ENCODE measurements at places on chromosomes 4 and X.
A peak's percentile ranks its signal among the peaks of the same experiment; 100 is the strongest.

DNA sequence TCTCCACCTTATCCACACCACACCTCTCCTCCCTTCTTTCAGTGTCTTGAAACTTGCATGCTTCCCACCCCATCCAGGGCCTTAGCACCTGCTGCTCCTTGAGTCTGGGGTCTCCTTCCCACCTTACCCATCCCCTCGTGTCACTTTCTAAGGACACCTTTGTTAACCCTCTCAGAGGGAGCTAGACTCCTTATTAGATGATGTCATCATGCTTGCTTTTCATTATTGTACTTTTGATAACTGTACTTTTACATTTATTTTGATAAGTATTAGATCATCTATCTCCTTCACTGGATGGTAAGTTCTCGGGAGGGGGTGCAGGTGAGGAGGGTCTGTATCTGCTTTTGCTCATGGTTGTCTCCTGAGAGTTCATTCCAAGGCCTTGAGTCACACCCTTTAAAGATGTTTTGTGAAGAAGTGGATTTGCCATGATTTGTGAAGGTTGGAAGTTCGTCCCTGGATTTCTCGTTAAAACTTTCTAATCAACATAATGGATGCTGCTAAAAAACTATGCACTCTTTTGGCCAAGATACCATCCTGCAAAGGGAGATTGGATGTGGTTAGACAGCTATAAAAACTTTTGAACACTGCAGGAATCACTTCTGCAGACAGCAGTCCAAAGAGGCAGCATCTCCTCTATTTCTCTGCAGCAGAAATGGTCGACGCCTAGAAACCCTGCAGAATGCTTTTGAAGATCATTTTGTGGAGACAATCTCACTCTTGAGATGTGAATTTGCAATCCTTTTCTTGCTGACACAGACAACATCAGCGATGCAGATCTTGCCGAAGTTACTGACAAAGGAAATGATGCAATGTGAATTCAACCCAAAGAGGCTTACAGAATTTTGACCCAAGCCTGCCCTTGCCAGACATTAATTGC is 69.6 kb downstream of the ENPP6 start:
- DNase-seq = peak; percentile 61

GRCh38 chrX:130340271-130340670 is 552 bp downstream of the SLC25A14 start:
- DNase-seq = no peak

- DNase-seq = no peak
Observed at GRCh38 chrX:63664083-63664482, 120.9 kb downstream of the ARHGEF9 start.

DNA sequence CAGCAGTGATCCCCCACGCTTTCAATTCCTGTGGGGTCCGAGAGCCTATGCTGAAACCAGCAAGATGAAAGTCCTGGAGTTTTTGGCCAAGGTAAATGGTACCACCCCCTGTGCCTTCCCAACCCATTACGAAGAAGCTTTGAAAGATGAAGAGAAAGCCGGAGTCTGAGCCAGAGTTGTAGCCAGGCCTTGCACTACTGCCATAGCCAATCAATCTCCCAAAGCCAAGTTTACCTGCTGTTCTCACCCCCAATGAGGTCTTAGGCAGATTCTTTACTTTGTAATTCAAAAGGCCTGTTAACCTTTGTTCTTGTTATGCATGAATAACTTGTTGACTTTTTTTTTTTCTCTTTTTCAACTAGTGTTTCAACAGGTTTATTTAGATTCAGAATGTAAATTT is 4.0 kb downstream of the MAGEB2 start:
- no peak for DNase-seq

- peak; percentile 50 for DNase-seq
Observed at GRCh38 chr4:173192375-173193162, 24.0 kb downstream of the GALNT7 start.

DNA sequence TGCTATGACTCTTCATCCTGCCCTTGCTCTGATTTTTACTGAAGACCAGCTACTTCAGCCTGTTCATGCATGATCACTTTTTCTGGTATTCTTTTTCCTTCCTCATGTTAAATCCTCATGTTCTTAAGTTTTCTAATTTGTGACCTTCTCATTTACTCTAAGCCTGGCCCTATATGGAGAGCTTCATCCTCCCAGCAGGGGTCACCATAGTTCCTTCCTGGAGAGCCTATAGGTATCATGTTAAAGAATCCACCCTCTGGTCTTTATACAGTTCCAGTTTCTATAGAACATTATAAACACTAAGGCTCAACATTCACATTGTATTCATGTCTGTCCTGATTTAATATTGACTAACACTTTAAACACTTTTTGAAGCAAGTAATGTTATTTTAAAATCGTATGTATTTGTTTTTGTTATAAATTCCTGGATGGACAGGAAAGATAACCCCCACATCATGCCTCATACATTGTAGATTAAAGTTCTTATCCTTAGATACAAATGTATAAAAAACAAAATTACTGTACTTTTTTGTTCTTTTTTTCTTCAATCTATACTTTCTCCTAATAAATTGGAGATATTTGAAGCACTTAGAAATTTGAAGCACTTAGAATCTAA is 53.8 kb upstream of the OTUD4 start:
- DNase-seq = peak; percentile 85

DNA sequence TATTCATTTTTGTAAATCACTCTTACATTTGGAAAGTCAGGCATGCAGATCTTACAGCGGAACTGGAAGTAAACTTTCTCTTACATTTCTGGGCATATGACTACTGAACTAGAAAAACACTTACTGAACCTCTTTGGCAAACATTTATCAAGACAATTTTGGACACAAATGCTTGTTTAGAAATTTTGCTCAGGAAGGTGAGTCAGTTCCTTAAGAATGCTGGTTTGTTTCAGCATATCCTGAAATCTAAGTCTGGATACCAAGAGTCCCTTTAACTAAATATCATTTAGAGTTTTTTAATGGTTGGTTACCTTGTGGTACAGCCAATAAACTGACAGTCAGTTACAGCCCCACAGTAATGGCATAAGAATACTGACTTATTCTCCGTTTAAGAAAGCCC is 15.0 kb downstream of the SHISA3 start:
- no peak for DNase-seq

DNA sequence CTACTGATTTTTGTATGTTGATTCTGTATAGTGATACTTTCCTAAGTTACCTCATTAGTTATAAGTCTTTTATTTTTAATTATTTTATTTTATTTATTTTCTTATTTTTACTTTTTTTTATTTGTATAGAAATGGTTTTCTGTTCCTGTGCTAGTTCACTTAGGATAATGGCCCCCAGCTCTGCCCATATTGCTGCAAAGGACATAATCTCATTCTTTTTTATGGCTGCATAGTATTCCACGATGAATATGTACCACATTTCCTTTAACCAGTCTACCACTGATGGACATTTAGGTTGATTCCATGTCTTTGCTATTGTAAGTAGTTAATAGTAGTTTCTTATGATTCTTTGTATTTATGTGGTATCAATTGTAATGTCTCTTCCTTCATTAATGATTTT is 31.5 kb upstream of the GK2 start:
- no peak for DNase-seq

DNA sequence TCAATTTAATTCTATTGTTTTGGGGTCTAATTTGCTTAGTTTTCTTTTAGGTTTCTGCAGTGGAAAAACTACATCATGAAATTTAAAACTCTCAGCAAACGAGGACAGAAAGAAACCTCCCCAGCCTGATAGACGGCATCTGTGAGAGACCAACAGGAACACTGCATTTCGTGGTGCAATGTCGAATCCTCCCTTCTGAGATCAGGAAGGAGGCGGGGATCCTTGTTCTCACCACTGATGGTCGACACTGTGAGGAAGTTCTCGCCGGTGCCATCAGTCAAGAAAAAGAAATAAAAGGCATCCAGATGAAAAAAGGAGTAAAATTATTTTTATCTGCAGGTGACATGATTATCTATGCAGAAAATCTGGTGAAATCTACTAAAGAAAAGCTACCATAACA is 16.5 kb downstream of the GAK start:
- peak; percentile 68 for DNase-seq

DNA sequence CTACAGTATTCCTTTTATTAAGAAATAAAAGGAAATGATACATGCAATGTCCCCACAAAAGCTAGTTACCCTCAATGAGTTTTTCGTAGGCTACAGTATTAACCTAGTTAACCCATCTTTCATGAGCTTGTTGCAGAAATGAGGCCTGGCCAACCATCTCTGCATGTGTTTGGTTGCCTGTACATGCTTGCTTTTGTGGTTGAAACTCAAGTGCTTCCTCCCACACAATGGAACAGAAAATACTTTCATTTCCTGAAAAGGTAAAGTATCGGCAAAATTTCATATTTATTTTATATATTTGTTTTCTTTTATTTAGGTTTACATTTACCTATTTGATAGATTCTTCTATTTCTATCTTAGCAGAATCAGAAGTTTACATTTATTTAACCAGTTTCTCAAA is 214.6 kb upstream of the FAM241A start:
- no peak for DNase-seq

GRCh38 chr4:76434901-76435527 is at the start of gene SHROOM3:
Gene SHROOM3 (plus strand): TSS chr4:76435229. CDS start chr4:76436053, 824 bp downstream.
- no peak for DNase-seq

GRCh38 chr4:124902001-124902515 is 189.5 kb upstream of the ANKRD50 start:
- no peak for DNase-seq

DNA sequence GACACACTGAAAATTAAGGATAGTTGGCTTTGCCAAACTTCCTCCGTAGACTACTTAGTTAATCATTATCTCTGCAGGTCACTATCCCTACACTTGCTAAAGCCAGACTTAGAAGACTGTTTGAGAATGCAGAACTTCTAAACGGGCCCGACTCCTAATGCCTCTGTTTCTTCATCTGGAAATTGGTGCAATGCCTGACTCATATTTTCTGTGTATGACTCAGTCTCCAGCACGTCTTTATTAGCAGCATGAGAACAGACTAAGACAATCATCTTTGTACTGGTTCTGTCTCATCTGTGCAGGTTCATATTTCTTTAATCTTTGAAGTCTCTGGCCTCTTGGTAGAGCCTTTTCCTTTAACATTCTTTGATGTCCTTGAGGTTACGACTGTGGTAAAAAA is 411.9 kb upstream of the ACTRT1 start:
- DNase-seq = no peak

GRCh38 chr4:172793565-172794306 is 374.9 kb upstream of the GALNT7 start:
- no peak for DNase-seq

GRCh38 chr4:42747971-42748370 is 91.1 kb upstream of the ATP8A1 start:
- DNase-seq = no peak

DNA sequence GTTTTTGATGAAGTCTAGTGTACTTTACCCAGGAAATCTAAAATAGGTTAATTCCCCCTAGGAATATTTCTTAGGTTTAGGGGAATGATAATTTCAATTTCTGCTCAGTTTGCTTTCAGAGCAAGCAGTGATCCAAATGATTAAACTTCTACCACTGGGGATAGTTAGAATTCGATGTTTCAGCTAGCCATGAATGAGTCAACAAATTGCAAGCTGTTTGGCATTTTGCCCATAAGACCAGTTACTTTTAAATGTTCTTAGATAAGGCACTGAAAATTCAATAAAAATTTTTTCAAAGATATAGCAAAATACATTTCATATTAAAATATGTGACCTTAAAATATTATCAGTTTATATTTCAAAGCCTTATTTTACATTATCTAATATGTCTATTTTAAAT is 993.6 kb downstream of the ARAP2 start:
- DNase-seq = no peak

GRCh38 chr4:3786196-3786869 is 20.1 kb downstream of the ADRA2C start:
- DNase-seq = no peak

DNA sequence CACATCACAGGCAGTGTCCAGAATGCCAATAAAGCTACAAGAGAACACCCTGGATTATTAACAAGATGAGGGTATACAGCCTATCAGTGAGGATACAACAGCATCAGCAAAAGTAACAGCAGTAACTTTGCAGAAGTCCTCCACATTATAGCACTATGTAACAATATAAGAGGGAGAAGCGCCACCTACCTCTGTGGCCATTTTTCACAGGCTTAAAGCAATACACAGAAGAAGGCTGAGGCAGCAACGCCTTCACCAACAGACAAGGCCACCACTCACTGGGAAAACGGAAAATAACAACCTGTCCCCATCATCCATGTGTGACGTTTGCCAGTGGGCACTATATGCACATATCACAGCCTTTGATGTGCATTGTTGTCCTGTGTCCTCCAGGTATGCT is 12.5 kb downstream of the RTL8B start:
- DNase-seq = no peak

DNA sequence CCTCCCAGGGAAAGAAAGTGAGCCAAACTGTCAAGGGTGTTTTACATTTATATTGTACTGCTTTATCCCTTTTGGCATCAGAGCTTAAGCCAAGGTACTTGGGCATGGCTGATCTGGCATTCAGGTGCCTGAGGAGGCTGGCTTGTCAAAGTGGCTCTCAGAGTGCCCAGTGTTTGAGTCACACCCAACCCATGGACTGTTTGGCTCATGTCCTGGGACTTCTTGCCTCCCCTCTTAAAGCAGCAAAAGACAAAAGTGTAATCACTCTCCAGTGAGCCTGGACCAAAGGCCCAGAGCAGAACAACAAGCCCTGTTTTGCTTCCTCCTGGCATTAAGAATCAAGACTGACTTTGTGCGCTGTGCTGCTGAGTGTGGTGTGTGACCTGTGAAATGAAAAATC is 311.7 kb upstream of the TAPT1 start:
- DNase-seq = no peak

GRCh38 chrX:70496491-70496890 is 51.9 kb downstream of the DLG3 start:
- no peak for DNase-seq

GRCh38 chr4:125679989-125680388 is 365.2 kb downstream of the FAT4 start:
- DNase-seq = no peak

DNA sequence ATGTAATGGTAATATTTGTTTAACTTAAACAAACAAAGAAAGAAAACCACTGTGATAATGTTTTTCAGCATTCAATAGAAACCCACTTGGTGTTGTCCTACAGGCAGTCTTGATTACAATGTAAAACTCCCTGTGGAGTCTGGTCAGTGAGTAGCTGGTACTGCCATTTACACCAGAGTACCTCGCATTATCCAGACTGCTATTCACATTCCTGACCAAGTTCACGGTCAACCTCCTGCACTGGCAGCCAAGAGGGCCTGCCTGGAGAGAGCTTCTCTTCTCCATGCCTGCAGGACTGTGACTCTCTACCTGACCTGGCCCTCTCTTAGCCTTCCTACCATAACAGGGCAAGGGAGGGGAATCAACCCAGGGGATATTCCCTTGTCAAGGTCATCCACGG is 2.9 kb upstream of the LONRF3 start:
- DNase-seq = no peak

- peak; percentile 78 for DNase-seq
Observed at GRCh38 chr4:4995103-4995907, 24.0 kb downstream of the CYTL1 start.

DNA sequence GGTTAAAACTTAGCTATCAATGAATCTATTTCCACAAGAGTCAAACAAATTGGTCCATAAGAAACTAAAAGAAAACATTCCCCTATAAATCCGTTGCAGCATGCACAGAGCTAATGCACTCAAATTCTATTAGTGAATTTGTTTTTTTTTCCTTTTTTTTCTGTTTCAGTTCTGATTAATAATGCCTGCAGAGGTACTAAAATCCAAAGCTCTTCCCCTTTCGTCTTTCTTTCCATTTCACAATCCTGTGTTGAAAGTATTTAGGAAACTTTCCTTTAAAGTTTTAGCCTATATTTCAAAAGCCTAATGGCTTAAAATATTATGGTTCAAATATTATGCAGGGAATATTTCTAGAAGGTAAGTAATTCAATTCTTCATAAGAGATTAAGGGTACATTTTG is 45.9 kb upstream of the VEGFD start:
- DNase-seq = no peak

- no peak for DNase-seq
Observed at GRCh38 chr4:65893957-65894755, 223.9 kb upstream of the EPHA5 start.
